ENCODE measurements at places on chromosomes 2 and 18. TPM values are rescaled to one million over a fixed set of nuclear protein-coding genes. Genes with fewer than 3 reads are reported as not detected.

The ILKAP gene
- total RNA-seq: 29.5 TPM

The FABP1 gene
- total RNA-seq: not detected

DNA sequence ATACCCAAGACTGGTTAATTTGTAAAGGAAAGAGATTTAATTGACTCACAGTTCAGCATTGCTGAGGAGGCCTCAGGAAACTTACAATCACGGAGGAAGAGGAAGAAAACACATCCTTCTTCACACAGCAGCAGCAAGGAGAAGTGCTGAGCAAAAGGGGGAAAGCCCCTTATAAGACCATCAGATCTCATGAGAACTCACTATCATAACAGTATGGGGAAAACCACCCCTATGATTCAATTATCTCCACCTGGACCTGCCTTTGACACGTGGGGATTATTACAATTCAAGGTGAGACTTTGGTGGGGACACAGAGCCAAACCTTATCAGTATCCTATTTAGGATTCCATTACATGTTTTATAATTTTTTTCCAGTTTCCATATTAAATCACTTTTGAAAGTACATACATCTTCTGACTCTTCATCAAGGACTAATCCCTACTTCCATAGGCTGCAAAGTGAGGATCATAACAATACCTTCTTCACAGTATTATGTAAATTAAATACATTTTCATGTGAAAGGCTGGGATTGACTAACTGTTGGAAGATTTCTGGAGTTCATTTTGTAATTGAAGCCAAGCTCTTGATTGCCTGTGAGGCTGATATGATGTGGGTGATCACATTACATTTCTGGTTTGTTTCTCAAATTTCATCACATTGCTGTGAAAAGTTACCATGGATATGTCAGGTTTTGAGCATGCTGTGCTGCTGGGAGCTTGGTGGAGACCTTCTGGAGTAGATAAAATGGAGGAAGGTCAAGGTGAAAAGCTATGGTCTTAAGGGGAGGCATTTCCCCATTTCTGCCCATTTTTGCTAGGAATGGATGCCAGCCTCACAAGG is 31.7 kb upstream of the CERS6 start:
- no peak for DNase-seq

DNA sequence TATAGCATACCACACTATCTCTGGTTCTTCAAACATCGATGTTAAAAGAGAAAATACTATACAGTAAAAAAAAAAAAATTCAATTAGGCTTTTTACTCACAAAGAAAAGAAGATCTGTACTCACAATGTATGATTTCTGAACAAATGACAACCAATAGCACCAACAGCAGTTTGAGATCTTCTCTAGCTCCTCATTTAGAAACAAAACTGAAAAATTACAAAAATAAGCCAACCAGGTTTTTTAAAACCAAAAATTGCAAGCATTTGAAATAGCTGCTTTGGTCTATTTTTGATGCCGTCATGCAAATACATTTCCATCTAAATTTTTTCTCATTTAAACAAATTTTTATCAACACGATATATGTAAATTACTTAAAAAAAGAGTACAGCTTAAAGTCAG is 34.3 kb upstream of the RALBP1 start:
- DNase-seq: no peak

DNA sequence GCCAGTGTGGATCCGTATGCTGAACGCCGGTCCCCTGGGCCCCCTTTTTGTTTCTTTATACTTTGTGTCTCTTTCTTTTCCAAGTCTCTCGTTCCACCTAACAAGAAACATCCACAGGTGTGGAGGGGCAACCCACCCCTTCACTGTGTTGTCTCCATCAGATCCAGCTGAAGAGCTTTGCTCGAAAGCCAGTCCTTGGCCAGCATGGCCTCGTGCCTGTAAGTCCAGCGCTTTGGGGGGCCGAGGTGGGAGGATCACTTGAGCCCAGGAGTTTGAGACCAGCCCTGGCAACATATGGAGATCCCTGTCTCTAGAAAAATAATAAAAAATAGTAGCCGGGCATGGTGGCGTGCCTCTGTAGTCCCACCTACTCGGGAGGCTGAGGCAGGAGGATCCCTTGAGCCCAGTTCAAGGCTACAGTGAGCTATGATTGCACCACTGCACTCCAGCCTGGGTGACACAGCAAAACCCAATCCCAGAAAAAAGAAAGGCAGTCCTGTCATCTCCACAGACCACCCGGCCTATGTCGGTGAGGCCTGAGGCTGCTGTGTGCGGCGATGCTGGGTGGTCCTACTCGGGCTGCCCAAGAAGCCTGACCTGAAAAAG is 3.4 kb upstream of the HSBP1L1 start:
- DNase-seq: no peak

DNA sequence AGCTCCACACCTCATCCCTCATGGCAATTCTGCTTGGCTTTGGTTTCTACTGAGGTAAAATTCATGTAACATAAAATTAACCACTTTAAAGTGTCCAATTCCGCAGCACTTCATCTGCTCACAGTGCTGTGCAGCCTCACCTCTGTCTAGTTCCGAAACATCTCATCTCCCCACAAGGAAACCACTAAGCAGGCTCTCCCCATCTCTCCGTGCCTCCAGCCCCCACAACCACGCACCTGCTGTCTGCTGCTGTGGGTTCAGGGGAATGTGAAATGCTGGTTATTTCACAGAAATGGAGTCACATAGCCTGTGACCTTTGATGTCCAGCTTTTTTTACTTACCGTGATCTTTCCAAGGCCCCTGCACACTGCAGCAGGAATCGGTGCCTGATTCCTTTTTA is 7.7 kb upstream of the GPC1 start:
- no peak for DNase-seq

DNA sequence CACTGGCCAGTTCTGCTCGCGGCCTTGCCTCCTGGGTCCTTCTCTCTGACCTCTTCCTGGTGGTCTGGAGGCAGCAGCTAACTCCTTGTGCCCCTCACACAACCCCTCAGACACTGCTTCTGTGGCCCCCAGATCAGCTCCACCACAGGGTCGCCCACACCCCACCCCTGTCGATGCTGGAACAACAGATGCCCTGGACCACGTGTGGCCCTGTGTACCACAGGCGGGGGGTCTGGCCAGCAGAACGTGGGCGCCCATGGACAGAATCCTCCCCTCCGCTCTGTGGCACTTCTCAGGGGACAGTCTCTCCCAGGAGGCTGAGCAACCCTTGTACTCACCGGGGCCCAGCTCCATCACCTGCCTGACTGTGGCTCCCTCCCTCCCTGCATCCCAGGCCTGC is 245.6 kb downstream of the NDUFA10 start:
- DNase-seq: no peak

- DNase-seq: no peak
Observed at GRCh38 chr2:202088777-202089176, 15.7 kb downstream of the KIAA2012 start.

GRCh38 chr2:26076001-26076587 is 42.2 kb downstream of the RAB10 start:
- no peak for DNase-seq

- DNase-seq: peak; percentile 35
Observed at GRCh38 chr2:165720511-165720910, 73.5 kb downstream of the GALNT3 start.
